CD4-positive, alpha-beta T cell treated with Interleukin-2 at 100 ng/mL for 4 hours (primary cell): ENCODE measurements at places on chromosomes 1 and 21.
A peak's percentile ranks its signal among the peaks of the same experiment; 100 is the strongest.

- DNase-seq, result no peak
Observed at GRCh38 chr21:34793471-34793870, 124.7 kb downstream of the CLIC6 start.

GRCh38 chr1:210201681-210202080, 30.9 kb upstream of the SERTAD4 start:
- no peak for DNase-seq

- no peak for DNase-seq
Observed at GRCh38 chr1:11701551-11701961, 10.0 kb downstream of the DRAXIN start.

- DNase-seq, result no peak
Observed at GRCh38 chr21:46157987-46158451, 2.6 kb upstream of the FTCD start.

DNA sequence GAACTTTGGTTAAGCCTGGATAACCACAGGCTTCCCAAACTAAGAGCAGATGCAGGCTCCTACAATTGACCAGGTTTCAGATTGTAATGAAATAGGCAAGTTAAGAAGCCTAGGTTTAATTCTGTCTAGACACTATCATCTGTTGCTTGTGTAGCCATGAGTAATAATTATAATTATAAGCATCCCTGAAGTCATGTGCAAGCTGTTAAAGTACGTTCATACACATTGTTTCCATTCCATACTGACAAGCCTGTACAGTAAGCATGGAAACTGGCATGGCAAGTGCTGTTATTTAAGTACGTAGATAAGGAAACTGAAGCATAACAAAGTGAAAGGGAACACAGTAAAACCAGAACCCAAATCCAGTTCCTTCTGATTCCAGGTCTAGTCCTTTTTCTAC, 557.2 kb upstream of the BEND5 start:
- DNase-seq, result no peak

DNA sequence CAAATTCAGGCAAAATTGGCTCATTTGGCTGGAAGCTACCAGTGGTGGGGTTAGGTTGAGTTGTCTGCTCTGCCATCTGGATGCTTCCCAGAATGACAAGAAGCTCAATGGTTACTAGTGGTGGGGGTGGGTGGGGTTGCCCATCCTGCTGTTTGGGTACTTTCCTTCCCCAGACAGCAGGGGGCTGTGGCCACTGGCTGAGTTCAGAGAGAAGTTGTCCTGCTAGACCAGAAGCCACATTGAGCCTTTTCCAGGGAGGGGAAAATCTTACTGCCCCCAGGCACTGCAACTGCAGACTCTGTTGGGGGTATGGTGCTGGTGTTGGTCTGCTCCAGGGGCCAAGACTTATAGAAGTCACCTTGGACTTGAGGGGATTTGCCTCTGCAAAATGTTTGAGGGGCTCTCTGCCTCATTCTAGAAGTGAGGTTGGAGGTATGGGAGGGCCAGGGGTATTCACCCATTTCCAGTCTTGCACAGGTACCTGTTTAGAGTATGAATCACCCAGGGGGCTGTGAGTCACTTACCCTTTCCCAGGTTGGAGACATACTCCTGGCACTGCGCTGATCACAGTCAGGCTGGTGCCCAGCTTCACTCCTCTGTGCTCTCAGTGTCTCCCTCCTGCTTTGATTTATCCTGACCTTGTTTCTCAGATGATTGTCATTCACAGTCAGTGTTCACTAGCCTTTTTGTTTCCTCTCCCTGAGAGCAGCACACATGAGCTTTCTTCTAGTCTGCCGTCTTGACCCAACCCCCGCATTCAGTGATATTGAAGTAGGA, 89.1 kb upstream of the NEGR1 start:
- no peak for DNase-seq

DNA sequence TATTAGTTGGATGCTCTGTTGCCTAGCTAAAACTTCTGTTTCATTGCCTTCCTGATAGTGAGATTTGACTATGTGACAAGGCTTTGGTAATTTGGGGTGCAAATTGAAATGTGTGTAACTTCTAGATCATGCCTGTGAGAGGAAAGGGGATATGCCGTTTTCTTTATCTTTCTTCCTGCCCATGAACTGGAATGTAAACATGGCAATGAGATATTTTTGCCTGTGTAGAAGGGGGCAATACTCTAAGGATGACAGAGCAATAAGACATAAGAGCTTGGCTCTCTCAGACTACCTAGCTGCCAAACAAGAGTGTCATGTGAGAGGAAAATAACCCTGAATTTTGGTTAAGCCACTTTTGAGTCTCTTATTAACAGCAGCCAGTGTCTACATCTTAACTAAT, 49.7 kb downstream of the RAP1A start:
- DNase-seq, result no peak

DNA sequence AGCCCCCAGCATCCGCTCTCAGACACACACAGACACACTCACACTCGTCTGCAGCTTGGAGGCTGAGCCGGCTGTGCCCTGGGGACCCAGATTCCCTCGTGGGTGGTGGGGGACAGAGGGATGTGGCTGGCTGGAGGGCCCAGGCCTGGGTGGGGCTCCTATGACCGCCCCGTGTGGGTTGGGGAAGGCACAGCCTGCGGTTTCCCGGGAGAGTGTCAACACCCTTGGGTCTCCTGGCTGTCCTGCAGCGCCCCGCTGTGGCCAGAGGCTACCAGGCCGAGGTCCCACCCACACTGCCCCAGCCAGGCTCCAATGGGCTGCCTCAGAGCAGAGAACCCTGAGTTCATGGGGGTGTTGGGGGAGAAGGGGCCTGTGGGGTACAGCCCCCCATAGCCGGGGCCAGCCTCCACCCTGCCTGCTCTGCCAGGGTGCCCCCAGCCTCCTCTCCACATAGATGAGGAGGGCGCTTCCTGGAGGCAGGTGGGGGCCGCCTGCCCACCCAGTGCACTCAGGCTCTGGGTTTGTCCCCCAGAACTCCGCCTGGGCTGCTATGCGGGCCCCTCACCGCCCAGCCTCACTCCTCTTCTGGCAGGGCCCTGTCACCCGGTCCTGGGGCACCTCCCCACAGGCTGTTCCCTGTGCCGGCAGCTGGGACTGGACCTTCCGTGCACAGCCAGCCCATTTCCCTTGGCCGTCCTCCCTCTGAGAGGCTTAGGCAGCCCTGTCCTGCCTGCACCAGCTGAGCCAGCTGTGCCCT, at the start of gene TTC34:
TSS of gene TTC34 (minus strand) at position 159 of the 757 bp plus-strand sequence. CDS start 866 bp downstream, outside the sequence.
- DNase-seq, result peak; percentile 29

DNA sequence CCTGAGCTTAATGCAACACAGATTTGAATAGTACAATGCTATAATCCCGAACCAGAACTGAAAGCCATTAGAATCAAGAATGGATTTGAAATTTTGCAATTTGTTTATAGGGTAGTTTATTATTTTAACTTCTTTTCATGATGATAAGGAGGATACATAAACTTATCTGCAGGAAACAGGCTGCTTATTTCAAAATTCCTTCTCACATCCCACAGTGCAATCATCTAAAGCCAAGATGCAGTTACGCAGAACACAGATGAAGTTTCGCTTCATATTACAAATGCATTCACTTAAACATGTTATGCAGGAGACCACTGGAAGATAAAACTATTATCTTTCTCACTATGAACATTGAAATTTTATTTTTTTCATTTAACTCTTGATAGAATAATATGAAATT, 1019.6 kb downstream of the PLA2G4A start:
- DNase-seq, result no peak

DNA sequence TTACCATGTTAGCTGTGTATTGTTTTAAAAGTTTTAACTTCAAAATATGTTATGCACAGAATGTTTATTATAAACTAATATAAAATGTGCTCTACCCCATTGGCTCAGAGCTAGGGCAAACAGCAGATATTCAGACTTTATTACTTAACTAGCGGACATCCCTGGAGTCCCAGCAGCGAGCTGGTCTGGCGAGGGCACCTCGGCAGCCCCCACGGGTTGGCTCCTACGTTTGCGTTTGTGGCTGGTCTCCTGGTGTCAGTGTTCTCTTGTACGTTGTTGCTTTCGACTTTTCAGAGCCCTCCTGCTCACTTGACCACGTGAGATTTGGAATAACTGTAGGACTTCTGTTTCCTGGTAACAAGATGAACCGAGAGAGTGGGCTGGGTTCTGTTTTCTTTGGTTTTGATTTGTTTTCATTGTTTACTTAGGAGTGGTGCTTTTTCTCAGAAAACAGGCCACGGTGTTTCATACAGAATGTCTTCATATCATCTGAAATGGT, 44.5 kb downstream of the CBS start:
- no peak for DNase-seq

DNA sequence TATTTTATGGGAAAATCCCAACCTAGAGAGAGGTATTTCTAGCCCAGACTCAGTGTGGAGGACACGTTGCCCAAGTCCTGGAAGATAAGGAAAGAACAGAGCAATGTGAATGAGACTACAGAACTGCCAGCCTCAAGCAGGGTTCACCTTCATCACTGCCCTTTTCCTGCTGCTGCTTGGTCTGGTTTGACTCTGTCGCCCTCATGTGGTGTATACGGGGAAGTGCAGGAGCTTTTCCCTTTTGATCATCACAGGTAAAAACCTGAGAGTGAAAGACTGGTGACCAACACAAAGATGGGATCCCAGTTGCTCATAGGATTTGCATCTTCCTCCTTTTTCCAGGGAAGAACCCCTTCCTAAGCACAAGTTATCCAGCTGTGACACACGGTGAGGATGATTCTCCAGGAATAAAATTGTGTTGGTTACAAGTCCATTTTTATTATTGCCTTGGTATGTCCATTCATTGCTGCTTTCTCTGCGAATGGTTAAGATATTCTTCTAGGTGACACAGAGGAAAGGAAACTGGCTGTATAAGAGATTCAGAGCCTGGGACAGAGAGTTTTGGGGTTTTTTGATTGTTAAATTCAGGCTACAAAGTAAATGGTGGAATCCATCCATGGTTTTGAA, 89.5 kb upstream of the CD53 start:
- DNase-seq, result peak; percentile 85

DNA sequence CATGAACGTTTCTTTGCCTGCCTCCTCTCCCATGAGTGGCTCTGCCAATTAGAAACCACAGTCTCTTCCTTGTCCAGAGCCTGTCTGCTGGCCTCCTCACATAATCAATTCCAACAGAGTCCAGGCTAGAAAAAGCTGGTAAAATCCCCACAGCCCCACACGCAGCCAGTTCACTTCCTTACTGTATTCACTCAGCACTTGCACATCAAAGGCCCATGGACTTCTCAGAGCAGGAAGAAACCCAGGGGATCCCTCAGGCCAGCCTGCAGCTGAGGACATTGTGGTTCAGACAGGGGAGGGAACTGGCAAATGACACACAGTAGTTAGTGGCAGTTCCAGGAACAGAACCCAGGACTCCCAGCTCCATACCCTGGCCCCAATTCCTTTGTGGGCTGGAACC, 171.6 kb upstream of the EDN2 start:
- DNase-seq, result no peak

DNA sequence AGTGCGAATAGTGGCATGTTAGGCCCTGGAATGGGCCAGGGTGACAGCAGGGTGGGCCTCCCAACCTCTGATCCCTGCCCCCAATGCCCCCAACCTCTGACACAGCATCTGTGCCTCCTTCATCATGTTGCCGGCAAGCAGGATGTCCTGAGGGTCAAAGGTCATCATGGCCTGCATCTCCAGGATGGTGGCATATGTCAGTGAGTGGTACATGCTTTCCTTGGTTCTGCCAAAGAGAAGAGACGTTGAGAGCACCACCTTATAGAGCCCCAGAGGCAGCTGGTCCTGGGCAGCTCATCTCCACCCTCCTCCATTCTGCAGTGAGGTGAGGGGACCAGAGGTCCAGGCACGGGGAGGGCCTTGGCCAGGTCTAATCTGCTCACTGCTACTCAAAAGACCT, 17.6 kb downstream of the TTC39A start:
- no peak for DNase-seq

DNA sequence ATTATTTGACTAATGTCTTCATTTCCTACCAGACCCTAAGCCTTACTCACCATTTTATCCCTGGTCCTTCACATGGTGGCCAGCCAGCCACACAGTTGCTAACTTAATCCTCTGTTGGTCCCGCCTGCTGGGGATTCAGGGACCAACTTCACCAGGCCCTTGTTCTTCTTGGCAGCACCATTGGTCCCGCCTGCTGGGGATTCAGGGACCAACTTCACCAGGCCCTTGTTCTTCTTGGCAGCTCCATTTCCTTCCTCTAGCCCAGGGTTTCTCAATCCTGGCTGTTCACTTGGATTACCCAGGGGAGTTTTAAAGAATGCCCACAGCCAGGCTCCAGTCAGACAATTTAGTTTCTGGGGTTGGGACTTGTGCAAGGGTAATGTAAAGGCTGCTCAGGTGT, 233.1 kb upstream of the CSF3R start:
- no peak for DNase-seq

GRCh38 chr1:22039594-22040285, 12.8 kb upstream of the CDC42 start:
- DNase-seq, result peak; percentile 97
